ENCODE measurements at places on chromosomes 16 and 17.

DNA sequence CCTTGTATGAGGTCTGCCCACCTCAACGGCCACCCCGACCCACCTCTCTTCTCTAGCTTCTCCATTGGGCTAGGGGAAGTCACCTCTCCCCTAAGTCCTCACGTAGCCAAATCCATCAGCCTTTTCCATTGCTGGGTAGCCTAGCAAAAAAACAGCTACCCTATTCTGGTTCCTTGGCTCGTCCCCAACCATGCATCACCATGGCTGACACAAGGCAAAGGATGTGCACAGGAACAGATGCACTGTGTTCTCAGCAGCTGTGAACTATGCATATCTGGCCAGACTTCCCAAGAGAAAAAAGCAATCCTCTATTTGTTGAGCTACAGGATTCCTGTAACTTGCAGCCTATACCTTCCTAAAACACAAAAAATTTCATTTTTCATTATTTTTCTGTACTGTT lies 22.0 kb upstream of the FLCN start:
- no peak for DNase-seq

DNA sequence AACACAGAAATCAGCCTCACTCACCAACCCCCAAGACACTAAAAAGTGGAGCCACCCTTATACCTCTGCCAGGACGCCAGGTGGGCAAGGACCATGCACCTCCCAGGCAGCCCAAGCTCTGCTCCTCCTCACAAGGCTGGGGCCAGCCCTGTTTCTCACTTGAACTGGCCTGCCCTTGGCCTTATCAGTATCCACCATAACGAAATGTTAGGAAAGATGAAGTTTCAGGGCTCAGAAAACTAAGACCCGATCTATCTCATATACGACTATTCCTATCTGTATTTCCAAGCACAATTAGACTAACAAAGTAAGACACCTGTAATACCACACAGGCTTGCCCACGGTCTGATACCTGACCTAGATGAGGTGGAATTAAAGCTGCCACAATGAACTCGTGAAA lies 6.9 kb downstream of the FBXO31 start:
- no peak for DNase-seq

DNA sequence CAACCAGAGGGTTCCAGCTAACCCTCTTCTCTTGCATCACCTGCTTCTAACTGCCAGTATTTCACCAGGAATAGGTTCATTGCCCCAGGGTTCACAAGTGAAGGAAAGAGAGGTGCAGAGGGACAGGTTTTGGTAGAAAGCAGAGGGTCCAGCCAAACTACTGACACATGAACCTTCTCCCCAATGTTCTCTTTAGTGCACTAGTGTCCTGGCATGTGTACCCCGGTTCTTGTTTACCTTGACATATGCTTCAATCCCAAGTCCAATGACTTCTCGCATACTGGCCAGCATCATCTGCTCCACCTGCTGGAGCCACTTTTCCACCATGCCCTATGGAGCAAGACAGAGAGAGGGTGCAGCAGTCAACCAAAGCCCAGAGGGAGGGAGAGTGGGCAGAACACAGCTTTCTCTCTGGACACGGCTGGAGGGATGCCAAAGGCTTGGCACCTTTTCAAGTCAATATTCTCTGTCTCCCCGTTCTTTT lies 90.6 kb downstream of the DNAH3 start:
- DNase-seq, result no peak

GRCh38 chr17:67421869-67422273 lies 44.8 kb downstream of the PITPNC1 start:
- no peak for DNase-seq

- no peak for DNase-seq
Measured at GRCh38 chr17:51647826-51648225, 387.5 kb downstream of the UTP18 start.

GRCh38 chr16:14131774-14132695 lies 60.9 kb downstream of the MRTFB start:
- DNase-seq, result no peak

DNA sequence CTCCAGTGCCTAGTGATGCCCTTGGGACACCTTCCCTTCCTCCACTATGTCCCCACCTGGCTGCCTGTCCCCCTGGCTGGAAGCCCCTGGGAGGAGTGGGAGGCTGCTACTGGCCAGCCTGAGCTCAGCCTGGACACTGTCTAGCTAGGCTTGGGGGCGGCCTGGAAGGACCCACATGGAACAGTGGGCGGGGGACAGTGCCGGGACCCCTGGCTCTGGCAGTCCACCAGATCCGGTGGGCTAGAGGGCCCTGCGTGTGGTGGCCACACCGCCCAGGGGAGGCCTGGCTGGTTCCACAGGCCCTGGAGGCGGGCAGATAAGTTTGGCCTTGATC lies 388.0 kb upstream of the TNRC6C start:
- no peak for DNase-seq

DNA sequence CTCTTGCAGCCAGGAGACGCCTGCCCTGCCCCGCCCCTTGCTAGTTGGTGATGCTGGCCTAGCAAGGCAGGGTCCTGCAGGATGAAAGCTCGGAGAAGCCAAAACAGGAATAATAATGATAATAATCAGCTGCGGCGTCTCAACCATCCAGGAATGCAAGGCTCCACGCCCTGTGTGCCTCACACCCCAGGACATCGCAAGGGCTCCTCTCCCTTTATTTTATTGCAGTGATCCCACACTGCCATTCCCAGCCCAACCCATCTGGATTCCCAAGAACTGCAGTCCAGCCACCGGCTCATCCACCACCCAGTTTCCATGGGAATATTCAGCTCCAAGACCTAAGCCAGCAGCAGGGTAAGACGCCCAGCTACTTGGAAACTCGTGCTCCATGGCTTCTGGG lies 21.0 kb upstream of the ZNF652 start:
- DNase-seq, result no peak

- no peak for DNase-seq
Measured at GRCh38 chr16:66904428-66904845, 14.2 kb downstream of the CDH16 start.

DNA sequence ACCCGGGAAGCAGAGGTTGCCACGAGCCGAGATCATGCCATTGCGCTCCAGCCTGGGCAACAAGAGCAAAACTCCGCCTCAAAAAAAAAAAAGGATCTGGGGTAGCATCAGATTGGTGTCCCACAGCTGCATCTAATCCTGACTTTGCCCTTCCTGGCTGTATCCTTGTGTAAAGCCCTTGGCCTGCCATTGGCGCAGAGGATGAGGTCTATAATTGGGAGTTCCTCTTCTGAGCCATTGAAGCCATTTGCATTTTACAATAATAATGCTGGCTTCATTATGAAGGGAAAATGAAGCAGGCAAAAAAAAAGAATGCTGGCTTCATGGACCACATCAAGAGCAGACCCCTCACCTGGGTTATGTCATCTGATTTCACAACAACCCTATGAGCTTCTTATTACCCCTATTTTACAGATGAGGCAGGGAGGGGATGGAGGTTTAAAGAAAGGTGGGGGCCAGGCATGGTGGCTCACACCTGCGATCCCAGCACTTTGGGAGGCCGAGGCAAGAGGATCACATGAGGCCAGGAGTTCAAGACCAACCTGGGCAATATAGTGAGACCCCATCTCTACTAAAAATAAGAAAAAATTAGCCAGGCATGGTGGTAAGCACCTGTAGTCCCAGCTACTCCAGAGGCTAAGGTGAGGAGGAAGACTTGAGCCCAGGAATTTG lies 1.2 kb upstream of the LITAFD start:
- no peak for DNase-seq

- no peak for DNase-seq
Measured at GRCh38 chr17:79749156-79749815, 18.5 kb downstream of the ENPP7 start.

GRCh38 chr16:29809850-29810698 lies 1.9 kb upstream of the PRRT2 start:
- DNase-seq, result no peak

Measured in stimulated activated CD4-positive, alpha-beta T cell treated with anti-CD3 and anti-CD28 coated beads, Interleukin-1b, Interleukin-23, amount 100 ng/mL, for 24 hours (primary cell).